Right lobe of liver (tissue), 6 donors: ENCODE measurements at places on chromosomes 1 and 21. TPM values are rescaled to one million over a fixed set of nuclear protein-coding genes. Genes with fewer than 3 reads are reported as not detected.

FAM72D gene
- total RNA-seq = not detected

PHACTR4 gene
- 17.5 TPM for total RNA-seq

DNA sequence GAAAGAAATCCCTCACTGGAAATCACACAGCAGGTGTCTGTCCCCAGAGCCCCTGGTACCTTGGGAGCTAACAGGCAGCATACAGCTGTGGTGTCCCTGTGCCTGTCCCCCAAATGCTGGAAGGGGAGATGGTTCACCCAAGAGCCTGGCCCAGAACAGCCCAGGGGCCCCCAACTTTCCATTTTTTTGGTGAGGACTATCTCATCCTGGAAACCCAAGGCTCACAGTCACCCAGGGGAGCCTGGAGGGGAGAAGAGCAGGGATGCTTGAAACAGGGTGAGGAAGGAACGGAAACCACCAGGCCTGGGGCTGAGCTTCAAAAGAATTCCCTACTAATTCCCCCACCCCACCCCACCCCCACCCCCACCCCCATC lies 3.6 kb downstream of the SDC3 start:
- H3K36me3 ChIP-seq = no peaks in the 10 kb centered on the region
- DNase-seq = no peak
- H3K4me1 ChIP-seq = peaks cover 4% of the 10 kb centered on the region
- no peaks in the 10 kb centered on the region for H3K27me3 ChIP-seq

GRCh38 chr1:34268311-34268954 lies 91.7 kb downstream of the C1orf94 start:
- H3K36me3 ChIP-seq = no peaks in the 10 kb centered on the region
- DNase-seq = no peak
- no peak overlapping the region for H3K4me3 ChIP-seq
- no peaks in the 10 kb centered on the region for H3K27me3 ChIP-seq

CDC7 gene
- total RNA-seq = 0.32 TPM

GRCh38 chr1:239560921-239561320 lies 174.6 kb downstream of the CHRM3 start:
- H3K4me1 ChIP-seq = no peaks in the 10 kb centered on the region
- no peaks in the 10 kb centered on the region for H3K36me3 ChIP-seq
- no peak overlapping the region for H3K4me3 ChIP-seq
- no peaks in the 10 kb centered on the region for H3K27me3 ChIP-seq
- DNase-seq = no peak
